Pulmonary artery endothelial cell (primary cell): ENCODE measurements at places on chromosomes 13 and 19.

DNA sequence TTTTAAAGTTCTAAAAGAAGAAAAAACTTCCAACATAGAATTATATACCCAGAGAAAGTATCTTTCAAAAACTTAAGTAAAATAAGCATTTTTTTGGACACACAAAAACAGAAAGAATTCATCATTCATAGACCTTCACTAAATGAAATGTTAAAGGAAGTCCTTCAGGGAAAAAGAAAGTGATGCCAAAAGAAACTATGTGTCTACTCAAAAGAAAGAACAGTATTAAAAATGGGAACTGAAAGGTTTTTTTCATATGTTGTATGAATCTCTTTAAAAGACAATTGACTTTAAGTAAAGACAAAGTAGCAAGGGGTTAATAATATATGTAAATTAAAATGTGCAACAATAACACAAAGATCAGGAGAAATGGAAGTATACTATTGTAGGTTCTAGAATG lies 96.5 kb downstream of the DHRS12 start:
- DNase-seq = no peak

GRCh38 chr13:52844836-52845235 lies 3.6 kb downstream of the PCDH8 start:
- DNase-seq = no peak

- DNase-seq = no peak
Measured at GRCh38 chr13:94622344-94622743, 20.7 kb downstream of the GPR180 start.

DNA sequence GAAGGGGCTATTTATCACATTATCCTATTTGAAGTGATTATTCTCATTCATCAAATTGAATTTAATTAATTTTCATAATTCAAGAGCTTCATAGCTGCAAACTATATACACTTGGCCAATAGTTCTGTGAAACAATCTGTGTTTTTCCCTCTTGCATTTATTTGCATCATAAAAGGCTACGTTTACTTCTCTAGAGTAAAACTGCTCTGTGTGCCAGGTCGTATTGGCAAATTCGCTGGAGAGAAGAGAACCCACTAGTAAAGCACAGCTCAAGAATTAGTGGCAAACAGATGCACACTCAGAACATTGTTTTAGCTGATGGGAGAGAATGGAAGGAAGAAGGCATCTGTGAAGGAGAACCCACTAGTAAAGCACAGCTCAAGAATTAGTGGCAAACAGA lies 81.8 kb downstream of the CYSLTR2 start:
- DNase-seq = no peak

DNA sequence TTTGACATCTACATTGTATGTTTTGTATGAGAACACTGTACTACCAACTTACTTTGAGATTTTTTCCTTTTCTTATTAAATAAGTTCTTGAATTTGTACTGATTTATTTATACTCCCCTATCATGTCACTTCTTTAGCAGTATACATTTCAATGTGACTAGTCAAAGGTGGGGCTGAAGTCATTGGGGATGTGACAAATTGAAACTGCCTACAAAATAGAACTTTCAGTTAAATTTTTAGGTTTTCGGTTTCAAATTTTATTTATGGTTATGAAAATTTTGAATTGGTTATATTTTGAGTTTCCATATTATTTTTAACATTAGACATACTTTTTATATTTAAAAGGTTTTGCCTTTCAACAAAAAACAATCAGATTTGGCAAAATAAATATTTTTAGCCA lies 221.6 kb downstream of the NBEA start:
- DNase-seq = no peak
